ENCODE measurements at places on chromosomes 4 and X.

DNA sequence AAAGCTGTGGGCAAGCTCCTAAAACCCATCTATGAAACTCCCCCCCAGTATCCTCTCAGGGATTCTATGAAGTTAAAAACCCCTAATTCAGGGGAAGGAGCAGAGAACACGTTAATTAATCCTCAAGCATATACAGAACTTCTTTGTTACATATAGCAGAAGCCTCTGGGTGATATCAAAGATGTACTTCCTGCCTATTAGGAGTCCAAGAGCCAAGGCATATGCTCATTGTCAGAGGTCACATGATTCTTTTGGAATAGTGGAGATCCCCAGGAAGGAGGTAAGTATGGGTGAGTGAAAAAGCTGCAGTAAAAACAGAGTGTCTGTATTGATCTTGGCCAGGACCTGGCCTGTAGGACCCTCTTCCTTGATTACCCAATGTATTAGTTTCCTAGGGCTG lies 2.9 kb upstream of the SPARCL1 start:
- no peak for DNase-seq

DNA sequence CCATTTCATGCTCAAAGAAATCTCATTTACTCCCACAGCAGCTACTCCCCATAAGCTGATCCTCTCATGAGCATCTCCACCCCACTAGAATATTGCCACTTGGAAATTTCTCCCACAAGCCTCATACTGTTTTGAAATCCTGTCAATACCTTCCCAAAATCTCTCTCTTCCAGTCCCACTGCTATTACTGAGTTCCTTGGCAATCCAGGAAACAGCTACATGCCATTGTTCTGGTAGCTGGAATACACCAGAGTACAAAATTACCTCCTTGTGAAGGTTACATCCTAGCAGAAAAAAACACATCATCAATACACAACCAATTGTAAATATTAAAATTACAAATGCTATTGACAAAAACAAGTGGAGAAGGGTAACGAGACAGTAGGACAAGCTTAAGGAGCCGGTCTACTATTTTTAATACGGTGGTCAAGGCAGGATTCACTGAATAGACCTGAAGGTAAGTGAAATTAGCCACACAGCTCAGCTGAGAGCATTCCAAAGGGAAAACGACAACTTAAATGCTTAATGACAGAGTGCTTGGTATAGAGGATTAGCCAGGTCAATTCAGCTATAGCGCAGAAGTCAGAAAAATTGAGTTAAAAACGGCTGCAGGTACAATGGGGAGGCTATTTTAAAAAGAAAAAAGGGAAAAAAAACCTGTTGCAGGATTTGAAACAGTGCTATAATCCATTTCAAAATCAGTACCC lies 6.4 kb downstream of the RPL9 start:
- DNase-seq: no peak

DNA sequence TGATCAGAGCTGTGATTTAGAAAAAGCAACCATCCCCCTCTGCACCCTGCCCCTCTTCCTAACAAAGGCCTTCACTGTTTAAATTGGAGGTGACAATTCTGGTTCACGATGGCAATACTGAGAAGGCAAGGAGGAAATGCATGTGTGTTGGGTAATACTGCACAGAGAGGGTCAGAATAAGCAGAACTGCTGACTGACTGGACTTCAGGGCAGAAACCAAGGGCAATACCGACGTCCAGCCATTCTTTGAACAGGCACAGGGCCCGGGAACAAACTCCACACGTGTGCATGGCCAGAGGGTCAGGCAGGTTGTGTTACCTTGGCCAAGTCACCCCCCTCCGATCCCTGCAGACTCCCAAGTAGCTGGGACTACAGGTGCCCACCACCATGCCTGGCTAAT lies 6.0 kb downstream of the ACSL1 start:
- DNase-seq: no peak

DNA sequence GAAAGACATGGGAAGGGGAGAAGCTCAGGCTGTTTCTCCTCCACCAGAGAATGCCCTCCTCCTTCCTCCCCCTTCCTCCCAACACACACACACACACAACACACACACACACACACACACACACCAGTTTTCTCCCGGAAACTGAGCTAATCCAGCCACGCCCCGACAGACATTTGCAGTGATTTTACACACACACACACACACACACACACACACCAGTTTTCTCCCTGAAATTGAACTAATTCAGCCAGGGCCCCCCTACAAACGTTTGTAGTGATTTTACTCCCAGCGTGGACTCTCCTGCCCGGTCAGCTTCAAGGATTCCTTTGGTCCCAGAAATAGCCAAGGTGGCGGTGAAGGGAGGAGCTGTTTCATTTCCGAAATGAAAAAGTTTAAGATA lies 32.9 kb upstream of the STX18 start:
- peak; percentile 75 for DNase-seq

DNA sequence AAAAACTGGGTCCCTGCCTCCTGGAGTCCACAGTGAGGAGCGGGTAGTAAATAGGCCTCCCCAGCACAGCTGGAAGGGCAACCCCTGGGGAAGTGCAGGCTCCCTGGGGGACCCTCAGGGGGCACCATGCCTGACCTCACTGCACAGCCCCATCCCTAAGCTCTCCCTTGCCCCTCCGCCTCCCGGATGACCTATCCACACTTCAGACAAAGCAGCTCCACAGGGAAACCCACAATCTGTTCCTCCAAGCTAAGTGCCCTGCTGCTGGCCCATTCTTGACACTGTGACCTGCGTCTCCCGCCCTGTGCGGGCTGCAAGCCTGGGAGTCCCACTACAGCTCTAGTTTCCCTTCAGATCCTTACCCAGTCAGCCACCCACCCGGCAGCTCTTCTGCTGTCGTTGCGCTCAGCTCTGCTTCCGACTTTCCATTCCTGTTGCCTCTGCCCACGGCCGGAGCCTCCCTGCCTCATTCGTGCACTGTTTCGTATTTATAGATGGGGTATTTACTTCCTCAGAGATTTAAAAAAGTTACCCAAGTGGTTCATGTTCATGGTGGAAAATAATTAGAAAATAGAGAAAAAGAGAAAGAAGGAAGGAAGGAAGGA lies 47.0 kb upstream of the STOX2 start:
- no peak for DNase-seq

GRCh38 chrX:37685381-37686359 lies at the start of gene XK:
Gene XK (plus strand): TSS chrX:37685791. CDS start chrX:37685962, 171 bp downstream.
- DNase-seq: peak; percentile 11

GRCh38 chr4:142883040-142883832 lies 37.1 kb upstream of the INPP4B start:
- peak; percentile 13 for DNase-seq
